ENCODE measurements at places on chromosomes 7 and 10.

DNA sequence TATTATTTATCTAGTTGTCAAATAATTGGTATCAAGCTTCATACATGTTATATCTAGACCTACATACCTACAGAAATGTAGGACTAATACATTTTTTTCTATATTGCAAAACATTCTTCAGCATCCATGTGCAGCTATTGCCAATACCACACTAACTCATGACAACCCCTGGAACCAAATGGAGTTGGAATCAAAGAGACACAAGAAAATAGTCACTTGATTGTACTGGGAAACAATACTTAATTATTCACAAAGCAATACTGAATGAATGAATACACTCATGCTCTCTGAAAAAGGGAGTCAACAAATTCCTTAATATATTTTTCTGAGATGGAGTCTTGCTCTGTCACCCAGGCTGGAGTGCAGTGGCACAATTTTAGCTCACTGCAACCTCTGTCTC, 10.4 kb upstream of the CFAP43 start:
- no peak for DNase-seq

- no peak for DNase-seq
Observed at GRCh38 chr7:23114896-23115295, 9.3 kb downstream of the KLHL7 start.

DNA sequence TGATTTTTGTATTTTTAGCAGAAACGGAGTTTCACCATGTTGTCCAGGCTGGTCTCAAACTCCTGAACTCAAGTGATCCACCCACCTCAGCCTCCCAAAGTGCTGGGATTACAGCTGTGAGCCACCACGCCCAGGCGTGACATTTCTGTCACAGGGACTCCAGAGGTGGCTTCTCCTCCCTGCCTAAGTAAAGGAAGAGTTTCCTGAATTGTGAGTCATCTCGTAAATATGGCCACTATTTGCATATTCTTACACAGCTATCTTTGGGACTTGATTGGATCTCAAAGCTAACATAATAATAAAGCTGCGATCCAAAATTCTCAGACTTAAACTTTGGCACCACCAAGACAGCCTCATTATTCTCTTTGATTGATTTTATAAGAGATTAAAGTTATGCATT, 50.1 kb downstream of the ADARB2 start:
- DNase-seq = no peak

DNA sequence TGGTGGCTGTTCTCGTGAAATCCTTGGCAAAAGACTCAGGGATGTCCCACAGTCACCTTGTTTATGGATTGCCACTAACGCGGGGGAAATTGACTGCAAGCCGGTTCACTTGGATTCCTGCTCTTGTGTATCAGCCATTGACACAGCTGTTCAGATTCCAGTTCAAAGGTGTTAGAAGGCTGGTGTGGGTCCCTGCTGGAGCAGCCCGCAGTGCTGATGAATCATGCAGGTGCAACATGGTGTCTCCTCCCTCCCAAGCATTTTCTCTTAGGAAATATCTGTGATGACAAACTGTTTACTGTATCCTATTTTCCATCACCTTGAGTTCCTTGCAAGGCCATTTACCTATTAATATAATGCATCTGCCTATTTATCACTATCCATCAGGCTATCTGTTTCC, 170.1 kb downstream of the GATA3 start:
- no peak for DNase-seq

GRCh38 chr7:66500087-66500486, 128.6 kb upstream of the KCTD7 start:
- no peak for DNase-seq

DNA sequence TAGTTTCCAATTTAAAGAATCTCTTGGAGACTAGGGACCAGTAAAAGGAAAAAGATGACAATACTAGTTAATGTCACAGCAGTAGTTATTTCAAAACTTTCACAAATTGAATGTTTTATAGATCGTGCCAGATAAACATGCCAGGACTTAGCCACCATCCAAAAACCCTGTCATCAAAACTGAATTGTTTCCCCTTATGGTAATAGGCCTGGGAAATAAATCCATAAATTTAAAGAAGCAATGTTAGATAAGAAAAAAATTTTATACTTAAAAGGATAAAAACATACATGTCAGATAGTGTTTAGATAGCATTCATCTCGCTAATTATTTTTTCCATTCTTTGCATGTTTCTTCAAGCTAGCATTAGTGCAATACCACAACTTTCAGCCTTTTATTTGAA, 71.2 kb downstream of the SUGCT start:
- no peak for DNase-seq

- no peak for DNase-seq
Observed at GRCh38 chr10:59303018-59303417, 59.3 kb downstream of the FAM13C start.

DNA sequence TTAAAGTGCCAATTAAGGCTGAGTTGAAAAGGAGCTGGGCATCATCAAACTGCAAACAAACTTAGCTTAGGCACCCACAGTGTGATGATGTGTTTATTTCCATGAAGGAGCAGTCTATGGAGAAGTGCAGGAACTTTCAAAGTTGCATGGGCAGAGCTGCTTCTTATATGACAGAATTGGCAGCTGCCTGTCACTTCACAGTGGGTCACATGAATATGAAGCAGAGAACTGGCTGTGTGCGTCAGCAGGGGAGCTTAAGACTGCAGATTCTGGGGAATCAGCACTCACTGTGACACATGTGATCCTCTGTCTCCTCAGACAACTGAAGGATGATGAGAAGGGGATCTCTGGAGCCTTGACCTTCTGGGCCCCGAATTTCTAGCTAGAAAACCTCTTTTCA, 36.6 kb downstream of the RBM28 start:
- DNase-seq = no peak

DNA sequence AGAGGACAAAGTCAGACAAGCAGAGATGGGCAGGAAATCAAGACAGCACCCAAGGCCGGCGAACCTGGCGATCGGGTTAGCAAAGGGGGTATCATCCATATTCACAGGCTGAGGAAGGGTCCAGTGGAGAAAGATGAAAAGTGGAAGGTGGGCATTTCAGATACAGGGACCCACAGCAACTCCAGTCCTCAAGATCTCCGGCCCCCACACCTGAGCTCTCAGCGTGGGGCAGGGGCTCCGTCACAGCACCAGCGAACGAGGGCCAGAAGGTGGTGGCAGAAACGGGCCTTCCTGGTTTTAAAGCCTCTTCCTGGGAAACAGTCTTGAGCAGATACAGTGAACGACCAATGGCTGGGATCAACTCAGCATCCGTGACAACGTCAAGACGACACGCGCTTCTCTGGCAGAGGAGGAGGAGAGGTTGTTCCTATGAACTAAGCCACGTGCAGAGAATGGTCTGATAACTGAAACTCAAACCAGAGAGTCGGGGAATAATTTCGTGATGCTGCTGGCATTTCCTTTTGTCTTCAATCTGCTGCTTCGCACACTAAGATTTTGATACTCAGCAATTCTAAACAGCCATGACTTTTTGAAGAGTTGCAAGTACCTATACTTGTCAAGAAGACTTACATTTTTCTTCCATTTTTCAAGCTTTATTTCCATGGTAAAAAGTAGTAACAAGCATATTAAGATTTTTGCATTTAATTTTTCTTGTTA, 219.8 kb downstream of the ZMYND11 start:
- no peak for DNase-seq

DNA sequence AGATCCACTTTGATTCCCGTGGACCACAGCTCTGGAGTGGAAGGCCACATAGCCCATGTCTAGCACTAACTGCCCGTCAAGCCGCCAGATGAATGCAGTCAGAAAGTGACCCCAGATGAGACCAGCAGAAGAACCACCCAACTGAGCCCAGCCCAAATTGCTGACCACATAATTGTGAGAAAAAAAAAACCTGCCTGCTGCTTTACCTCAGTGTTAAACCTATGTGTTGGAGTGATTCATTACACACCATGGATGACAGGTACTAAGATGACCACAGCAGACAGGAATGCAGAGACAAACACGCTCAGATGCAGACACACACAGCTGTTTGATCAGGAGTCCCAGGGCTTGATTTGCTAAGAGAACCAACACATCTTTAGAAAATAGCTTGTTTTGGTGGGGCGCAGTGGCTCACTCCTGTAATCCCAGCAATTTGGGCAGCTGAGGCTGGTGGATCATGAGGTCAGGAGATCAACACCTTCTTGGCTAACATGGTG, 168.1 kb upstream of the PPP2R2D start:
- DNase-seq = no peak
